IPS-NIHi11 (cell line): ENCODE measurements at places on chromosomes 2 and 18.

DNA sequence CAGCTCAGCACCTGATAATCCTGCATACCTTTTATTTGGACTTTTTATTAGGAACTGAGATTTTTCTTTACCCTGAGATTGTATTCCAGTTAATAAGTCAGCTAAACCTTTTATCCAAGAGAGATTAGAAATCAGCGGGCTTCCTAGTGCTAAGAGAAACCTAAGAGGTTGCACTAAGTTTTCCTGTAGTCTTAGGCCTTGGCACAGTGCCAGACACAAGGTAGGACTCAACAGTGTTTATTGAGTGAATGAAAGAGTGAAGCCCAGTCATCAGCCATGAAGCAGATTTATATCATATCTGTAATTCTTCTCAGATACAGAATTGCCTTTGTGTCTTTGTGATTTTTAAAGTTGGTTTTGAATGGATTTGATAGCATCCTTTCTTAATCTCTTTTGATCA is 13.6 kb downstream of the OTX1 start:
- DNase-seq = no peak

- DNase-seq = no peak
Measured at GRCh38 chr2:96788442-96789244, 27.4 kb upstream of the CNNM3 start.

- DNase-seq = no peak
Measured at GRCh38 chr2:105631922-105632321, 112.8 kb upstream of the NCK2 start.

GRCh38 chr2:102803897-102804217 is 42.0 kb downstream of the TMEM182 start:
- no peak for DNase-seq

GRCh38 chr2:230443541-230443940 is 27.5 kb downstream of the SP100 start:
- DNase-seq = no peak

GRCh38 chr2:171505374-171505773 is 16.9 kb upstream of the CYBRD1 start:
- DNase-seq = no peak

DNA sequence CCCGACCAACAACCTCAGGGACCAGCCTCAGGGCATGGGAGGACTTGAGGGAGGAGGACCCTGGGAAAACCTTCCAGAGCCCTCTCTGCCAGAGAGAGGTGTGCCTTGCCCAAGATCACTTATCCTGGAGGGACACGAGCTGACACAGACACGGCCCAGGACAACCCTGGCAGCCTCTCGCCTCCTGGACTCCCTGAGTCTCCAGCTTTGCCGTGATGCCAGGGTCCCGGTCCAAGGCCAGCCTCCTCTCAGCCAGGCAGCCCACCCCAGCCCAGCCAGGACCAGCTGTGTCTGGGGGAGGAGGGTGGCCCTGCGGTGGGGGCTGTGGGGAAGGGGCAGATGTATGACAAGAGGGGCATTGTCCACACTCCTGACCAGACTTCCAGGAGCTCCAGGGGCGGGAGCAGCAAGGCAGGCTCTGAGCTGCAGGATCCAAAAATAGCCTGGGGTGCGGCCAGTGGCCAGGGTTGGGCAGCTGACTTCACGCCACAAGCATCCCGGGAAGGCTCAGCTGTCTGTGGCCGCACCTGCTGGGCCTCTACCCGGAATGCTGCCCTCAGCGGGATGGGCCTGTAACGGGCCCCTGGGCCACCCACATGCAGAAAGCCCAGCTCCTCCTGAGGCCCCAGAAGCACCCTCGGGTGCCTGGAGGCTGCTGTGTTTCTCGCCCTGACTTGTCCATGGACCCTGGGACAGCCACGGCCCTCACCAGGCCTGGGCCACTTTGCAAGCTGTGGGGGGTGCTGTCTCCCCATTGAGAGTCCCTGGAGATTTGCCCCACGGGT is 65.5 kb upstream of the GPC1 start:
- peak; percentile 76 for DNase-seq
